ENCODE measurements at places on chromosomes 5 and 9.

DNA sequence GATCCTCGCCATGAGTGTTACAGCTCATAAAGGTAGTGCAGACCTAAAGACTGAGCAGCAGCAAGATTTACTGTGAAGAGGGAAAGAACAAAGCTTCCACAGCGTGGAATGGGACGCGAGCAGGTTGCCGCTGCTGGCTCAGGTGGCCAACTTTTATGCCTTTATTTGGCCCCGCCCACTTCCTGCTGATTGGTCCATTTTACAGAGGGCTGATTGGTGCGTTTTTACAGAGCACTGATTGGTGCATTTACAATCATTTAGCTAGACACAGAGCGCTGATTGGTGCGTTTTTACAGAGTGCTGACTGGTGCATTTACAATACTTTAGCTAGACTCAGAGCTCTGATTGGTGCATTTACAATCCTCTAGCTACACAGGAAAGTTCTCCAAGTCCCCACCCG, 13.9 kb downstream of the PLK2 start:
- no peak for DNase-seq

- no peak for DNase-seq
These were observed 17.1 kb upstream of the OLFM1 start for GRCh38 chr9:135070198-135070951.

DNA sequence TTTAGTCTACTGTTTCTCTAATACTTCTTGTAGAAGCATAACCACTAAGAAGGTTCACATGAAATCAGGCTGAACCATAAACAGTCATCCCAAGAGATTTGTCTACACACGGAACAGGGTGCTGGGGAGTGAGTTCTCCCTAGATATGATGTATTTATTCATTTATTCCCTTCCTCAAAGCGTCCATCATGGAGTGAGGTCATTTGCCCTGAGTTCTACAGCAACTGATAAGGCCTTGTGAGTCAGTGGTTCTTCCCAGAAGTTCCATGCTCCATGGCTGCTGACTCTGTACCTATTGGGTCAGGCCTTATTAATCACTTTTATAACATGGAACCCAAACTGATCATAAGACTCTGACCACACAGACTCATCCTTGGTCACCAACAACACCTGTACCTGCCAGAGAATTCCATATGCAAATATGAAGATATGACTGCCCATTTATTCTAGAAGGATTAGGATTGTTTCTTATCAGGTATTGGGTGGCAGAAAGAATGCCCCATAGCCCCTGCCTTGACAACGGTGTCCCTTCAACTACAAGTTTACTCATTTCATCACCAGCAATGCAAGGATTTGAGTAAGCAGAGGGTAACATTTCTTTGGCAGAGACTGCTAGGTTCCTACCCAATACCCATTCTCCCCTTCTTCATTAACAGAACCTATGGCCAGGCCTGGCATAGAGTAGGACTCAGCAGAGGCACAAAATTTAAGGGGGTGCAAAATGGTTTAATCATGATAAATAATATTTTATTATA, 118.1 kb downstream of the LHFPL2 start:
- DNase-seq, result peak; percentile 79

DNA sequence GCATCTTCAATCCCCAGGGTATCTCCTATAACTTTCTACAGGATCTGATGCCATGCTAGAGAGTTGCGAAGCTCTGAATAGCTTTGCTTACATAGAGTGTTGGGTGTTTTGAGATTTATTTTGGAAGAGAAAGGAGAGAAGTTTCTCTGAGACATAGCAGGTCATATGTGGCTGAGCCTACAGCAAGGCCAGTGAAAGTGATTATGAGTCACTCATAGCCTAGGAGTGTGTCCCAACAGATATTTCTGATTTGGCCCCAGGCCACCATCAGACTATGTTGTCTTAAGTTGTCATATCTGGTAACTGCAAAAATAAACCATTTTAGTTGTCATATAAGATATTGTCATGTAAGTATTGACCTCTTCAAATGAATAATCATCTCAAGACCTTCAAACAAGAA, 132.0 kb upstream of the RAI14 start:
- DNase-seq, result peak; percentile 77

DNA sequence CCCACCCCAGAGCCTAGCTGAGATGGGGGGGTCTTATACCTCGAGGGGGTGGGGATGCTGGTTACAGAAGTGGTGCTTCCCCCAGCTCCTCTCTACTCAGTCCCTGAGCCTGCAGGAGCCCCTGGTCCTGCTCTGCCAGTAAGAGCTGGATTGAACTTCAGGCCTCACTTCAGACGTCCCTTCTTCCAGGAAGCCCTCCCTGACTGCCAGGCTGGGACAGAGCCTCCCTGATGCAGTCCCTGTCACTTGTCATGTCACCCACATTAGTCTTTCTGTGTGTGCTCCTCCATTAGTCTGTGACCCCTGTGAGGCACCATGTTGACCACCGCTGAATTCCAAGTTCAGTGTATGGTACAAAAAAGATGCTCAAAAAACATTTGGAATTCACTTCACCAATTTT, 78.7 kb upstream of the ASS1 start:
- DNase-seq, result no peak

GRCh38 chr5:1851290-1851934, 31.3 kb downstream of the IRX4 start:
- no peak for DNase-seq

DNA sequence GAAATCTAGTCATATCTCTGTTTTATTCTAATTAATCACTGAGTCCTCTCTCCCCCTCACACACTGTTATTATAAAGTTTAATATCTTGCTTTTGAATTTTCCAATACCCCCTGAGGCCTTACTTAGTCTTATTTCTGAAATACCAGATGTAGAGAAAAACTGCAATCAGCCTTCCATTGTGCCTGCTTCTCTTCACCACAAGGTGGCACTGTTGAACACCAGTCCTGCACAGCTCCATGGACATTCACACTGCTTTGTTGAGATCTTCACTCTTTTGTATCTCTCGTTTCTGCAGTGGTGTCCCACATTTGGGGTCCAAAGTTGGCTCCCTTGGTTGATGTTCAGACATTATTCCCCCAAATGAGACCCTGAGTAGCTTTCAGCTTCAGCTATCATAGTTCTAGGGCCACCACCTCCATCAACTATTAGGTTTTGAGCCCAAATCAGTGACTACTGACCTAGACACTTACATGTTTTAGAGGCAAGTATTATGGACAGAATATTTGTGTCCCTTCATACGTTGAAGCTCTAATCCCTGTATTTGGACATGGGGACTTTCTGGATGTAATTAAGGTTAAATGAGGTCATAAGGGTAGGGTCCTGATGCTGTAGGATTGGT, 24.3 kb downstream of the BOD1 start:
- DNase-seq, result no peak

- no peak for DNase-seq
These were observed 5.8 kb upstream of the RAB14 start for GRCh38 chr9:121207371-121207940.

GRCh38 chr5:135494196-135494595, 41.6 kb downstream of the NEUROG1 start:
- no peak for DNase-seq

DNA sequence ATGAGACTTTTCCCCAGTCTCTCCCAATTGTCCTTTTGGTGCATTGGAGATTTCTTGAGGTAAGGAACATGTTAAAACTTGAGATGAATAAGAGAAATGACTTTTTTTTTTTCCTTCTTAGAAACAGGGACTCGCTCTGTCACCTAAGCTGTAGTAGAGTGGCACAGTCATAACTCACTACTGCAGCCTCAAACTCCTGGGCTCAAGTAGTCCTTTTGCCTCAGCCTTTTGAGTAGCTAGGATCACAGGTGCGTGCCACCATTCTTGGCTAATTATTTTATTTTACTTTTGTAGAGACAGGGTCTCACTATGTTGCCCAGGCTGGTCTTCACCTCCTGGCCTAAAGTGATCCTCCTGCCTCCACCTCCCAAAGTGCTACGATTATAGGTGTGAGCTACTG, 25.9 kb downstream of the CDC42SE2 start:
- no peak for DNase-seq

DNA sequence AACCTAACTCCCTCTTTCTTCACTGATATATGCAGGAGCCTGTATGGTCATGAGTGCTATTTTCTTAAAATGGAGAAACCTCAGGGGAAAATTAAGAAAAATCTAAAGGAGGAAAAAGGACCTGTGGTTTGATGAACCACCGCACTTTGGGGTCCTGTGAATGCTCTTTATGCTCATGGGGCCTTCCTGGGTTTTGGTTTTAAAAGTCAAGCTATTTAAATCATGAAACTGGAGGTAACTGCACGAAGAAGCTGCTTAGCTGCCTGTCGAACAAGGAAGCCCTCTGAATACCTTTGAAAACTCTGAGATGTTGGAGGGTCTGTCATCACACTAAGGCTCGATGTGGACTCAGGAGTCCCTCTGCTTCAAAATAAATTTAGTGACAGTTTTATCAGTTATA, 564.5 kb upstream of the ADAMTS16 start:
- DNase-seq, result no peak

DNA sequence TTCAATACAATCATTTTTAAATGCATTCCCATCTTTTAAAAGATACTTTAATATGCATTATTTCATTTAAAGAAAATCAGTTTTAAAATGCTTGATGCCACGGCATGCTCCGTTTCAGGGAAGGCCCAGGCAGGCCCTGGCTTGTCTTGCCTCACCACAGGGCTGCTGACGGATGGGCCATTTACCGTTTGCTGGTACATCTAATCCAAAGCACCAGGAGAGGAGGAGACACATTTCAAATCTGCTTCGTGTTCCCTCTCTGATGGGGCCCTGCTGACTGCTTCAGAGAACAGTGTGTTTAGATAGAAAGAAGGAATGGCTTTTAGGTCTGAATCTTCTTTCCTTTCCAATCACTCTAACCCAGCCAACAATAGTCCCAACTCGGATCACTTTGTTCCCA, 185.2 kb downstream of the DCP2 start:
- DNase-seq, result no peak

GRCh38 chr5:168409591-168410458, 76.4 kb upstream of the RARS1 start:
- no peak for DNase-seq

- no peak for DNase-seq
These were observed 380.6 kb downstream of the ADGRV1 start for GRCh38 chr5:90939211-90939610.

- DNase-seq, result no peak
These were observed 4.4 kb upstream of the DIAPH1 start for GRCh38 chr5:141623186-141623585.

- peak; percentile 73 for DNase-seq
These were observed 6.8 kb upstream of the FCHSD1 start for GRCh38 chr5:141657937-141658545.

- DNase-seq, result no peak
These were observed 11.2 kb upstream of the SET start for GRCh38 chr9:128677794-128678193.

DNA sequence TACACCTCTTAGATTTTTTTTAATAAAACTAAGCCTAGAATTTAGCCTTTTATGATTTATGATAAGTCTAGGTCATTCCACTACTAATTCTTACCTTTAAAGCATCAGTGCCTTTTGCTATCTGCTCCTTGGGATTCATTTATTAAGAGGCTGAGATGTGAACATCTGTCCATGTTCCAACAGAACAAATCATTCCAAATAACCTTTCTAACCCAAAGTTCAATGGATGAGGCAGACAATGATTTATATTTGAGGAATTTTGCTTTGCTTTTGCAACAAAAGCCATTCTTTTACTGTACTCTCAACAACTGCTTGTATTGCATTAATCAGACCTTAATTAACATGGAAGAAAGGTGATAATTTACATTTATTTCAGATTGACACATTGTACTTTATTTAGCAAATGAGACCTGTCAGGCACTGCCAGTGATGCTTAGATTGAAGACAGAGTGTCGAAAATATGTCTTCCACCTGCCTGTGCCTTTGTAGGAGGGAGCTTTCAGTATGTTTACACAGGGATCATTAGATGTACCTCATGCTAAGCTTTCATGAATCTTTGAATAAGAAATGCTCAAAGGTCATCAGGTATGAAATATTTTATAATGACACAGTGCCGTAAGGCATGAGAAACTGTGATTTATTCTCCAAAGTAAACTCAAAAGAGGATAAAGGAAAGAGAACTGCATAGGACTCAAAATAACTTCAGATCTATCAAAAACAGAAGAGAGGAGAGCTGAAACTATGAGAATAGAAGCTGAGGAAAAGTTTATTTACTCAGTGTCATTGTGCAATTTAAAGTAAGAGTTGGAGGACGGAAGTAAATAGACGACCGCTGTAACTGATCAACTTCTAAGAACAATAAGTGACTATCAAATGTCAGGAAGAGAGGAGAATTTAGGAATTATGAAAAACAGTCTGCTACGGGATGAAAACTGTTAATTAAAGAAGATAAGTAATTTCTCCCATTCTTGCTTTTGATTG, 36.7 kb upstream of the IZUMO3 start:
- no peak for DNase-seq

GRCh38 chr9:134289241-134289875, 36.9 kb upstream of the RXRA start:
- no peak for DNase-seq

- no peak for DNase-seq
These were observed 136.9 kb upstream of the PRR16 start for GRCh38 chr5:120327180-120327579.

GRCh38 chr5:38379350-38379937, 121.1 kb downstream of the EGFLAM start:
- no peak for DNase-seq

DNA sequence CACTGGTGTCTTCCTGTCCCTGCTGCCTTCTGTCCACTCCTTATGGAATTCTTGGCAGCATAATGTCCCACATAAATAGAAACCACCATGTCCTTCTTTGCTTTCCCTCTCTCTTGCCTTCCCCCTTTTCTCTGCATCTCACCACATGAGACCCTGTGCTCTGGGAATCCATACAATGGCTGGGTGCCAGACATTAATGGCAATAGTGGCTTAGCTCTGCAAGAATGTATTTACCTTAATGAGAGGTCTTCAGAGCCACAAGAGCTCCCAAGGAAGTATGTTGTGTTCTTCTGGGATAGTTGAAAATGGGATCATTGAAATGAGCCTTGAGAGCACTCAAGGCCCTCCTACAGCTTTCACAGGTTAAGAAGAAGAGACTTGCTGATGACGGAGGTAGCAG, 58.7 kb downstream of the ADAMTS16 start:
- DNase-seq, result no peak

DNA sequence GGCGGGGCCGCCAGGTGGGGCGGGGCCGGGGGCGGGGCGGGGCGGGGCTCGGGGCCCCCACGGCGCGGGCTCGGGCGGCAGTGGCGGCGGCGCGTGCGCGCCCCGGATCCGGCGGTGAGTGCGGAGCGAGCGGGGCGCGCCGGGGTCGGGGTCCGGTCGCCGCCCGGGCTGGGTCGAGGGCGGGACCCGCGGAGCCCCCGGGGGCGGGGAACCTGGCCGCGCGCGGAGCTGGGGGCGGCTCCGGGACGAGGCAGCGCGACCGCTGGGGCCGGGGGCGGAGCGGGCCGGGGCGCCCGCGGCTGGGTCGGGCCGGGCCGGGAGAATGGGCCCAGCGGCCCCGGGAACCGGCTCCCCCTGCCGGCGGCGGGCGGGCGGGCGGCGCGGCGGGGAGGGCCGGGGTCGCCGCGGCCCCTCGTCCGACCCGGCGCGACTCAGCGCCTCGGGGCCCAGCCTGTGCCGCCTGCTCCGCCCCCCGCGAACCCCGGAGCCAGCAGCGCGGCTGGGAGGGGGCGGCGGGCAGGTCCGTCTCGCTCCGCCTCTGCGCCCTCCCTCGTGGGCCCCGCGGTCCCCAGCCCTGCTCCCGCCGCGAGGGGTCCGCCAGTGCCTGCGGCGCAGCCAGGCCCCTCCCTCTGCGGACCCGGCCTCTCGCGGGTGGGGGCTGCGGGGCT, 3.1 kb downstream of the EGFL7 start:
- DNase-seq, result no peak

Data from stromal cell of bone marrow (primary cell).